ENCODE measurements at places on chromosomes 12 and 14. TPM values are rescaled to one million over a fixed set of nuclear protein-coding genes. Genes with fewer than 3 reads are reported as not detected.

DNA sequence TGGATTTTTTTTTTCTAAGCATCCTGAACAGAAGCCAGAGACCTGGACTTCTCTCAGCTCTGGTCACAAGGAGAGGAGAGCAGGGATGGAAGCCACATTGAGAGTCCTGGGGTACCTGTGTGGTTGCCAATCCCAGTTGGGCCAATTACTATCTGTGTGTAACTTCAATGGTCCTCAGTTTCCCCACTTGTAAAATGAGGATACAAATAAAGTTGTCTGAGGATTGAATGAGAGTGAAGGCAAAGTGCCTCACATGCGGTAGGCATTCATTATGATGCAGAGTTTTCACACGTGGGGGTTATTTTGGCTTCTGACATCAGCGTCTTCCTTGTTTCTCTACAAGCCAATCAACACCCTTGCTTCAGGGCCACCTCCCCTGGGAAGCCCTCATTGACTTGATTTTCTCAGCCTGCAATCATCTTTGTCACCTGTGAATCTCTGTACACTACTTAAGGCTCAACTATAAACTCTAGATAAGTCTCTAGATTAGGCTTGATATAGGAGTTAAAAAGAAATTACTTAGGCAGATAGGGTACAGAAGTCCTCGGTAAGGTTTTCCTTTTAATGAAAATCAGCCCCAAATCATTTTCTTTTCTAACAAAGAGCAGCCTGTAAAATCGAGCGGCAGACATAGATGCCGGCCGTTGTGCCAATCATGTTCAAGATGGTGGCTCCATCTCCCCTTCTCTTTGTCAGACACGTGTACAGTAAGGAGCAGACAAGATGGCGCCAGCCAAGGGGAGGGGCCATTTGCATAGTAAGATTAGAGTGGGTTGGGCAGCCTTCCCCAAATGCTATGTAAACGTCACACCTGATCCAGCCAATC lies 37.8 kb upstream of the FICD start:
- no peaks in the 10 kb centered on the region for H3K36me3 ChIP-seq
- DNase-seq = no peak
- H3K27me3 ChIP-seq = no peaks in the 10 kb centered on the region
- no peak overlapping the region for H3K4me3 ChIP-seq

GRCh38 chr14:24774187-24774915 lies 140.4 kb upstream of the GZMB start:
- no peak overlapping the region for H3K4me3 ChIP-seq
- DNase-seq = no peak
- H3K27me3 ChIP-seq = no peaks in the 10 kb centered on the region

DNA sequence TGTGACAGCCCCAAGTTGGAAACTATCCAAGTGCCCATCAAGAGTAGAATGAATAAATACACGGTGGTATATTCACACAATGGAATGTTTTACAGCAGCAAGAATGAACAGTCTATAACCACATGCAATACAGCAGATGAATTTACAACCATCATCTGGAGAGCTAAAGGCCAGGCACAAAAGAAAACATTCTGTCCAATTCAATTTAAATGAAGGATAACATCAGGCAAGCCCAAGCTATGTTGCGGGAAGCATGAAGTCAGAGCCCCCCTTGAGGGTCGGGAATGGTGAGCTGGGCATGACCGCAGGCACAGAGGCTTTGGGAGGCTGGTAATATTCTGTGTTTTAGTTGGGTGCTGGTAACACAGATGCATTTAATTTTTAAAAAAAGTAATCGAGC lies 76.0 kb downstream of the SYNE3 start:
- no peak overlapping the region for H3K27ac ChIP-seq
- no peak for DNase-seq
- no peak overlapping the region for H3K4me3 ChIP-seq
- no peaks in the 10 kb centered on the region for H3K27me3 ChIP-seq
- peaks cover 76% of the 10 kb centered on the region for H3K36me3 ChIP-seq

DNA sequence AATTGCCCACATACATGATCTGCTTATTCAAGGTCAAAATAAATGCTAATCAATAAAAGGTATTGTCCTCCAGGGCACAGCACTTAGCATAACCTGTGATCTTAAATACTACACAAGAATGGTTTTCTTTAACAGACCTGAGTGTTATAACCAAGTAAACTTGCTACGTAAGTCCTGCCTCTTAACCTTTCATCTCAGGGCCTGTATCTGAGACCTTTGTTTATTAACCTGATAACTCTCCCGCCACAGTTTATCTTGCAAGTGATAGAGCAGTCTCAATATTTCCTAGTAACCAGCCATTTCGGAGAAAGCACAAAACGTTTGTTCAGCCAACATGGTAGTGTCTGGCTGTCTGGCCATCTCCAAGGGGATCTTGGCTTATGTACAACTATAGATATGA lies 88.4 kb downstream of the DUSP6 start:
- H3K4me3 ChIP-seq = no peak overlapping the region
- DNase-seq = no peak
- no peak overlapping the region for H3K27ac ChIP-seq
- H3K4me1 ChIP-seq = no peaks in the 10 kb centered on the region
- no peaks in the 10 kb centered on the region for H3K36me3 ChIP-seq

GRCh38 chr14:36315159-36315853 lies 5.1 kb downstream of the MBIP start:
- H3K4me3 ChIP-seq = no peak overlapping the region
- DNase-seq = no peak
- no peaks in the 10 kb centered on the region for H3K4me1 ChIP-seq
- H3K27ac ChIP-seq = no peak overlapping the region

GRCh38 chr12:46356655-46357437 lies 15.7 kb downstream of the SLC38A2 start:
- peaks cover 32% of the 10 kb centered on the region for H3K36me3 ChIP-seq
- no peaks in the 10 kb centered on the region for H3K4me1 ChIP-seq
- H3K27me3 ChIP-seq = no peaks in the 10 kb centered on the region
- DNase-seq = no peak

DNA sequence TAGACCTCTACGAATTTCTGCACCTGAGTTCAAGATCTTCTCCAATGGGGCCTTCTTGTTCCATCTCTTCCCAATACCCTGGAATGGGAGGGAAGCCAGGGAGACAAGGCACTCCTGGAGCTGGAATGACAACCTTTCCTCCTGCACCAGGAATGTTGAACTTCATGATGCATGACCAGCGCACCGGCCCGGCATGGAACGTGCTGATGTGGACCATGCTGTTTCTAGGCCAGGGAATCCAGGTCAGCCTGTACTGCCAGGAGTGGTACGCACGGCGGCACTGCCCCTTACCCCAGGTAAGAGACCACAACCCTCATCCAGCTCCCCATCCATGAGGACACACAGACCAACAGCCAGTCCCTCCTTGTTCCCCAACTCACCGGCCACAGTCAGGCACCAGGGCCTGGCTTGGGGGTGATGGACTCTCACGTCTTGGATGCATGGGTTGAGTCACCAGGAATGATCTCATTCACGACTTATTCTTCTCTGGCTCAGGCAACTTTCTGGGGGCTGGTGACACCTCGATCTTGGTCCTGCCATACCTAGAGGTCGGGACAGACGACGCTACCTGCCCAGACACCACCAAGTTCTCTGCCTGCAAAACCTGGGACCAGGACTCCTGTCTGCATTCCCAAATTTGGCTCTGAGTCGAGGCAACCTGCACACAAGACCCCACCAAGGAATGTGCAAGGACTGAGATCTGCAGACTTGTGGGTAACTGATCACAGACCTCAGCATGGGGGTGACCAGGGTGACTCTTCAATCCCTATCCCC lies 20.5 kb downstream of the SOAT2 start:
- no peaks in the 10 kb centered on the region for H3K36me3 ChIP-seq
- no peaks in the 10 kb centered on the region for H3K4me1 ChIP-seq
- no peak for DNase-seq
- no peaks in the 10 kb centered on the region for H3K27me3 ChIP-seq
- no peak overlapping the region for H3K4me3 ChIP-seq
- no peak overlapping the region for H3K27ac ChIP-seq

DNA sequence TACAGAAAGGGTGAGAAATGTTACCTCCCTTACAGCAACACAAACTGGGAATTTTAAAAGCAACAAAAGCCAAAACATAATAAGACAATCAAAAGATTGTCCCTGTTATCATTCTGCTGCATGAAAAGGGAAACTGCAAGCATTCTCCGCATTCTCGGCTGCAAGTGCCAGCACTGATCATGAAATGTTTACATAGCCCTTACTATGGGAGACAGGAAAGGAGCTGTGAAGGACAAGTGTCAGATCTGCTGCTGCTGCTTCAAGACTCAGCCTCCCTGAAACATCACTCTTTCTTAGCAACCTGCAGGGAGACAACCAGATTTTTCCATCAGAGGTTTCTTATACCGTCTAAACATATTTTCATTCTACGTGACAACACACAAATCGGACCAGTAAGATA lies 20.1 kb downstream of the DENND5B start:
- no peaks in the 10 kb centered on the region for H3K36me3 ChIP-seq
- DNase-seq = no peak
- H3K27ac ChIP-seq = no peak overlapping the region
- no peaks in the 10 kb centered on the region for H3K4me1 ChIP-seq
- H3K27me3 ChIP-seq = peaks cover 5% of the 10 kb centered on the region
- no peak overlapping the region for H3K4me3 ChIP-seq

CLEC4A gene
- total RNA-seq = 1.0 TPM
